ENCODE measurements at places on chromosomes 5 and 9. TPM values are rescaled to one million over a fixed set of nuclear protein-coding genes. Genes with fewer than 3 reads are reported as not detected.
A peak's percentile ranks its signal among the peaks of the same experiment; 100 is the strongest.

DNA sequence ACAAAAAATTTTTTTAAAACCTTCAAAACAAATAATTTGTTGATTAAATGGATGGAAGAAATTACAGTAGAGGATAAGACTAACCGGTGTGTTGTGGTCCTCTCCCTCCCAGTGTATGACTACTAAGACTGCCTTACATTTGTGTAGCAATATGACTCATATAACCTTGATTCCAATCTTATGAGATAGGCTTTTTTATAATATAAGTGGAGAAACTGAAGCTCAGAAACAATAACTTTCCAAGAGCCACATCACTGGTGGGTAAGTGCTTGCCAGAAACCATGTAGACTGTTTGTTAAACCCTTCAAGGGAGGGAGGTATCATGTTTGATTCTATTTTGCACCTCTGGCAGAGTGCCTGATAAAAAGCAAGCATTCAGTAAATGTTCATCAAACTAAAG lies 47.5 kb downstream of the NLN start:
- DNase-seq = no peak

DNA sequence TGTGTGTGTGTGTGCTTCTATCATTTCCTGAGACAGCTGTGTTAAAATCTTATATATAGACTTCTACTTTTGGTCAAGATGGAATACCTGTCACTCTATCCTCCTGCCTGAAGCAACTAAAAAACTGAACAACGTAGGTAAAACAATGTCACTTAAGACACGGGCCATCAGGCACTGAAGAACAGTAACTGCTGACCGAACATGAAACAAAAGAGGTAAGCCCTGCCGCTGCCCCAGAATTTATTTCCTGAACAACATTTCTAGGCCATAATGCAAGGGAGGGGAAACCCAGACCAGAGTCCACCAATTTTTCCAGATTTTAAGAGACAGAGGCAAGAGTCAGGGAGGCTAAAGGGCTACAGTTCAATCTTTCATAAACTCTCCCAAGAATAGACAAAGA lies 156.0 kb downstream of the CDC42SE2 start:
- no peak for DNase-seq

DNA sequence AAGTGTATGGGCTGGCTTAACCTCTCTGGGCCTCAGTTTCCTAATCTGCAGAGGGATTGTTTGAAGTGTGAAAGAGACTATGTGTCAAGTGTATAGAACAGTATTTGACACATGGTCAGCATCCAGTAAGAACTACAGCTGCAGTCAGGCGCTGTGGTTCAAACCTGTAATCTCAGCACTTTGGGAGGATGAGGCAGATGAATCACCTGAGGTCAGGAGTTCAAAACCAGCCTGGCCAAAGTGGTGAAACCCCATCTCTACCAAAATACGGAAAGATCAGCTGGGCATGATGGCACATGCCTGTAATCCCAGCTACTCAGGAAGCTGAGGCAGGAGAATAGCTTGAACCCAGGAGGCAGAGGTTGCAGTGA lies 31.9 kb upstream of the STING1 start:
- DNase-seq = no peak

FGF1 gene
- total RNA-seq = 0.98 TPM

PCDHGA8 gene
- 7.3 TPM for total RNA-seq

DNA sequence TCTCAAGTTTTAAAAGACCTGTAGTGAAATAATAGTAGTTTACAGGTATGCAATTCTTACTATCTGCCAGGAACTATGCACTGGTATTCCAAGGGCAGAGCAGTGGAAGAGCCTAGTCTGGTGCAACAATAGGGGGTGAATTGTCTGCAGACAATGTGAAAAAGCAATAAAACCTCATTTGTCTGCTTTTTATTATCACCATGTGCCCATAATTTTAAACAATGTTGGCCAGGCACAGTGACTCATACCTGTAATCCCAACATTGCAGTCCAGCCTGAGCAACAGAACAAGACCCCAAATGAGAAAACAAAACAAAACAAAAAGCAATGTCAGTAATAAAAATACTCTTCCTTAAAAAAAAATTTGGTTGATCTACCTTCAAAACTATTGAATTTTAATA lies 12.2 kb upstream of the SLC44A1 start:
- DNase-seq = no peak

- DNase-seq = no peak
These were observed 641.9 kb upstream of the RORB start for GRCh38 chr9:73855206-73855605.

DNA sequence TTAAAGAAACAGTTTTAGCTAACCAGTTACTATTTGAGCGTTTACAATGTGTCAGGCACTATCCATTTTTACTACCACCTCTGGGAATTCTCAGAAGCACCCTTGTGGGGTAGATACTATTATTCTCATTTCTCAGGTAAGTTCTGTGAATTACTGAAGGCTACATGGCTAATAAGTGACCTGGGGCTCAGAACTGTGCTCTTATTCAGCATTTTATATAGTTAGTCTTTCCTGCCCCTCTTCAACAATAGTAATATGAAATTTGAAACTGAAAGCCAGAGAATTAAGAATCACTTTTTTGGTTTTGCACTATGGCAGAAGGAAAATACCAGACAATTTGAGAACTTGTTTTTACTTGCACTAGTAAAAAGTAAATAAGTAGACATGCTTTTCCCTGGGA lies 11.8 kb downstream of the ELL2 start:
- no peak for DNase-seq

DNA sequence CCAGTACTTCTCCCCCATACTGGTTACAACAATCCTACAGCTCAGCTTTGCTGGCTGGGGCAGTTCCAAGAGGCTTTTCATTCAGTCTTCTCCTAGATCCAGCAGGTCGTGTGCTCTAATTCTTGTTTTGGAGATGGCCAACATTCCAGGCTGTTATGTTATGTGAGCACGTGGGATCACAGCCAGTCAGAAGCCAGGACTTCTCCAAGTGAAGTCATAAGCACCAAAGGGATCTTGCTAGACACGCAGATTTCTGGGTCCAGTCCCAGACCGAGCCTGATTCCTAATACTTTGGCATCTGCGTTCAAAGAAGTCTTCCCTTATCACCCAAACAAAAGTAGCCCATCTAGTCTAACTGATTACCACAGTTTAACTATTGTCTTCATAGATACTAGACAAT lies 1.4 kb upstream of the LARP1 start:
- DNase-seq = peak; percentile 88

- no peak for DNase-seq
These were observed 129.6 kb upstream of the ABCA1 start for GRCh38 chr9:105057551-105057950.

- DNase-seq = no peak
These were observed 458 bp downstream of the PRSS3 start for GRCh38 chr9:33795819-33796218.

CFAP77 gene
- total RNA-seq = 6.9 TPM

DNA sequence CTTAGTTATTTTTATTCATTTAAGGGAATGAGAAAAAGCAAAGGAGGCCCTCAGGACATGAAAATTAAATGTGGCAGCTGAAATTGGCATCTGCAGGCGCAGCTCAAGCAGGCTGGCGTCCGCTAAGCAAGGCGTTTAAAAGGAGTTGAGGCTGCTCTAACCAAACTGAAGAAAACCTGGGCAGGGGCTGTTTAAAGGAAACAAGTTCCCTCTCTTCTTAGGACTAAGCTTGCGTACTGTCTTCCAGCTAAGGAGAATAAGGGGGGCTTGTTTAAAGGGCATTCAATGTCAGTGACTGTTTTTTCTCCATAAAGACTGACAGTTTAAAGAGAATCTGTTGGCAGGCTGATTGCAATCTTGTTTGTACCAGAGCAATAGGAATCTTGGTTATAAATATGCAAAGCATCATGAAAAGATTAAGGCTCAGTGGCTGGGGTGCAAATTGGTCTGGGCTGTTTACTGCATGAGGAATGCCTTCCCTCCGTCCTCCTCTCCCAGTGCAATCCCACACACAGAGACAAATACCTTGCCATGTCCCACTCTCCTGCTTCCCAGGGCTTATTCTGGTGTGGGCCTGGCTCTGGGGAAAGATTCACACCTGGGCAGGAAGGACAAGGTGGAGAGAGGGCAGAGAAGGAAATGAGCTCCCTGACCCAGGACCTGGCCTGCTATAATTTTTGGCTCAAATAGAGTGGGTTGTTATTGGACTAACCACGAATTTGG lies 85.9 kb upstream of the LIFR start:
- DNase-seq = no peak

GRCh38 chr5:124599028-124599973 lies 147.1 kb downstream of the ZNF608 start:
- DNase-seq = peak; percentile 81

- DNase-seq = no peak
These were observed 13.5 kb downstream of the ZFP37 start for GRCh38 chr9:113042884-113043657.

DNA sequence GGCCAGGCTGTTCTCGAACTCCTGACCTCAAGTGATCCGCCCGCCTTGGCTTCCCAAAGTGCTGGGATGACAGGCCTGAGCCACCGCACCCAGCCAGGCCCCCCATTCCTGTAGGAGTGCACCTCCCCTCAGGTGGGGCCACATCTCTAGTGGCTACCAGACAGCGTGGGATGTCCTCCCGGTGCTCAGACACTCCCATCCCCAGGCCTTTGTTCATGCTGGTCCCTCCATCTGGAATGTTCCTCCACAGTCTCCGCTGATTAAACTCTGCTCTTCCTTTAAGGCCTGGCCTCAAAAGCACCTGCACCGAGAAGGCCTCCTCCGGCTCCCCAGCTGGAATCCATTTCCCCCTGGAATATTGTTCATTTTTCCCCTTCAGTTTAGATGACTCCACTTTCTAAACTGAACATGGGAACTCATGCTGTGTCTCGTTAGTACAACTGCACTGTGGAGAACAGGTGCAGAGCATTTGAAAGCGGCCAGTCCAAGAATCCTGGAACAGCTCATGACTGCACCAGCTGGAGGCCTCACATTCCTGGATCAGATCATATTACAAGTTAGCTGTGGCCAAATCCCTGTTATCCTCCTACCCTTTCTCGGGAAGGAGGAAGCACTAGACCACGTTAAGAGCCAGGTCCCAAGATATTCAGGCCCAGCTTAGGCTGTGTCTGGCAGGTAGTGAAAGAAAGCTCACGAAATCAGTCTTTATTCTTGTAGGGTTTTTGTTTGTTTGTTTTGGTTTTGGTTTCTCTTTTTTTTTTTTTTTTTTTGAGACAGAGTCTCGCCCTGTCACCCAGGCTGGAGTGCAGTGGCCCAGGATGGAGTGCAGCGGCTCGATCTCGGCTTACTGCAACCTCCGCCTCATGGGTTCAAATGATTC lies 10.8 kb upstream of the PRRC2B start:
- peak; percentile 86 for DNase-seq

IL5 gene
- total RNA-seq = not detected

MEF2C gene
- 47.3 TPM for total RNA-seq

DNA sequence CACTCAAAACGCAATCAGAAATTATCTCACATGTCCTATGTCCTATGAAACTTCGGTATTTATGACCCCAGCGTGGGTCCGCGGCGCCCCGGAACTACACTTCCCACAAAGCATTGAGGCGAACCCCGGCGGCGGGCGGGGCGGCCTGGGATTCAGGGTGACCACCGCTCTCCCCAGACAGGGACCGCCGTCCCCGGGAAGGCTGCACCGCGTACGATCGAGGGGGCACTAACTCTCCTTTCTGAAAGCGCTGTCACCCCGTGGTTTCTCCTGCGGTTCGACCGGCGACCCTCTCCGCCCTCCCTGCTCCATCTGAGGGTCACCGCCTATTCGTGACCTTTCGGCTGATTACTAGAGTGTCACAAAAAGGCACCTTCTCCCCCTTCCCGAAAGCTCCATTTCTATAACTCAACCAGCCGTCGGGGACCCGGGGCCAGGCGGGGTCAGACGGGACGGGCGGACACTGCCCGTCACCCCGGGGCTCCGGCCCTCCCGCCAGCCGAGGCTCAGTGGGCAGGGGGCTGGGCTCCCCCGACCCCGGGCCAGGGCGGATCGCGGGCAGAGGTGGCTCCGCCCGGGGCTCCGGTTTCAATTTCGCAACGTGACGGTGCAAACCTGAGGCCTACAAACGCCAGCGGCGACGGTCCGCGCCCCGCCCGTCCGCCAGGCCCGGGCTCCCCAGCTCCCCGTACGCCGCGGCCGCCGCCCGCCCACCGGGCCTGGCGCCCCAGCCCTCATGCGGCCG lies 1.3 kb downstream of the ECPAS start:
- DNase-seq = peak; percentile 79

- DNase-seq = no peak
These were observed 52.9 kb upstream of the EXOC3 start for GRCh38 chr5:389891-390622.

HTR4 gene
- 0.18 TPM for total RNA-seq

DNA sequence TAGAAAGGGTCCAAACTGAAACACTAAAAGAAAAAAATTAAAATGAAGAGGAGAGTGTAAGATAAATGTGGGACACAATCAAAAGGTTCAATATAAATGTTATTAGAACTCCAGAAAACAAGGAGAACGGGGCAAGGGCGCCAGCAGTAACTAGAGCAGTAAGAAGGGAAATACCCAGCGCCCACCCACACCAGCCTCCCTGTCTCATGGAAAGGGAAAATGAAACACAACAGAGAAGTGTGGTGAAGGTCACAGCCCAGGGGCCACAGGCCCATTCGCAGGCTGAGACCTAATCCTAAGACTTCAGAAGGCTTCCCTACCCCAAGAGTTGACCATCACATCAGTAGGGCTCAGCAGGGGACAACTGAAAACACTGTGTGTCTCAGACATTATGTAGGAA lies 45.8 kb upstream of the CLK4 start:
- no peak for DNase-seq

GRCh38 chr9:120865809-120866208 lies 11.2 kb downstream of the PHF19 start:
- no peak for DNase-seq

GRCh38 chr5:115480271-115480670 lies 64.3 kb downstream of the FEM1C start:
- no peak for DNase-seq

- no peak for DNase-seq
These were observed 8.9 kb downstream of the AGXT2 start for GRCh38 chr5:35038891-35039290.

DNA sequence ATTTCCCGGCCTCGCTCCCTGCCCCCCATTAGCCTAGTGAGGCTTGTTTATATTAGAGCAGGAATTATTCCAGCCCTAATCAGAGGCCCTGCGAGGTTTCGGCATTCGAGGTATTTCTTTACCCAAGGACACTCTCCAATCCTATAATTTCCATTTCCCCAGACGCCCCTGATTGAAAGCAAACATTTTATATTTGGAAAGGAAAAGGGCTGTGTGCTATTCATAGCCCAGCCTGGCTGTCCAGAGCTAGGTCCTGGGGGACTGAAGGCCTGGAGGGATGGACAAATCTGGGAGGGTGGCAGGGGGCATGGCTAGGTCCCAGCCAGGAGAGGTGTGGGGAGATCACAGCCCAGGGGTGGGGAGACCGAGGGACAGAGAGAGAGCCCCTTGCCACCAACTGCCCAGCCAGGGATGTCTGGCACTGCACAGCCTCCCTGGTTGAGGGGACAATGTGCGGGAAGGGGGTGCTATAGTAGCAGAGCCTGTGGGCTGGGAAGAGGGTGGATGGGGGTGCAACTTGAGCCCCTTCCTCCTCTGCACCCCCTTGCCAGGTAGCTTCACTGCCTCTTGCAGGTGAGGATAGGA lies 125.1 kb downstream of the BARX1 start:
- peak; percentile 59 for DNase-seq

DNA sequence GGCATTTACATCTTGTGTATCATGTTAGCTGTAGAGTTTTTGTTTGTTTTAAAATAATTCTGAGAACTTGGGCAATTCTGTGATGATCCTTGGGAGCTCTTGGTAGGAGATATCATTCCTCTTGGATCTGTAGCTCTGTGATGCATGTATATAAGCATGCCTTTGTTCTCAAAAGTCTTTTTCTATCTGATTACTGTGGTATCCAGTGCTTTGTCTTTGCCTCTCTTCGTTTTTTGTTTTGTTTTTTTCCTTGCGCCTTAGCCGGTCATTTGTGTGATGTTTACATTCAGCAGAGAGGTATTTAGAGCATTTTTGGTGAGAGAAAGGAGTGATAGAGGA lies 110.0 kb downstream of the PAM start:
- DNase-seq = peak; percentile 53

Measured in lung (tissue), 17 donors.